Erythroblast (primary cell): ENCODE measurements at places on chromosomes 1 and 21.

- DNase-seq = no peak
Observed at GRCh38 chr1:201584471-201585092, 45.7 kb downstream of the NAV1 start.

GRCh38 chr1:27379564-27380122 is 3.5 kb downstream of the CD164L2 start:
- no peak for DNase-seq

- DNase-seq = no peak
Observed at GRCh38 chr1:228836427-228836826, 101.1 kb downstream of the RHOU start.

GRCh38 chr1:31799196-31799894 is 16.5 kb downstream of the SPOCD1 start:
- no peak for DNase-seq

- DNase-seq = no peak
Observed at GRCh38 chr1:69425871-69426270, 141.9 kb upstream of the LRRC7 start.

DNA sequence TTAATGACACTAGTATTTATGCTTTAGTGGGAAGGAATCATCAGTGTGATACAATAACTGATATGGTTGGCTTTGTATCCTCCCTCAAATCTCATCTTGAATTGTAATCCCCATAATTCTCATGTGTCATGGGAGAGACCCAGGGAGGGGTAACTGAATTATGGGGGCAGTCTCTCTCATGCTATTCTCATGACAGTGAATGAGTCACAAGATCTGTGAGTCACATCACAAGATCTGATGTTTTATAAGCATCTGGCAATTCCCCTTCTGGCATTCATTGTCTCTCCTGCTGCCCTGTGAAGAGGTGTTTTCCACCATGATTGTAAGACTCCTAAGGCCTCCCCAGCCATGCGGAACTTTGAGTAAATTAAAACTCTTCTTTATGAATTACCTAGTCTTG is 1760.3 kb downstream of the NCAM2 start:
- DNase-seq = no peak

GRCh38 chr1:234315091-234315541 is 58.1 kb upstream of the COA6 start:
- no peak for DNase-seq

GRCh38 chr1:198179556-198179981 is 22.8 kb downstream of the NEK7 start:
- DNase-seq = no peak

- peak; percentile 11 for DNase-seq
Observed at GRCh38 chr1:104072915-104073371, 323.2 kb downstream of the AMY1C start.

- peak; percentile 52 for DNase-seq
Observed at GRCh38 chr1:203117611-203118575, 9.6 kb upstream of the ADORA1 start.

DNA sequence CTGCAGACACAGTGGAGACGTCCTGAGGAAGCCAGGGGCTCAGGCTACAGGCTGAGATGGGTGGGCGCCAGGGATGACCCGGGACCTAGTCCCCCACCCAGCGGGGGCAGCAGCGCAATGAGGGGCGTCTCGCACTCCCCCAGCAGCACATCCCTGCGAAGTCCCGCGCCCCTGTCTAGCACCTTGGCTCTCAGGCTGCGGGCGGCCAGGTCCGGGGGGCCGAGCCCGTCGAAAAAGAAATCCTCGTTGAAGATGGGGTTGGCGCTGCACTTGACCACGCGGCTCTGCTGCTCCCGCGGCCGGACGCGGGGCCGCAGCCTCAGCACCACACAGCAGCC is 1.8 kb downstream of the C2CD4D start:
- DNase-seq = no peak

GRCh38 chr1:64135462-64136223 is 67.8 kb upstream of the UBE2U start:
- DNase-seq = no peak

GRCh38 chr1:84348759-84349158 is 47.3 kb downstream of the SAMD13 start:
- DNase-seq = no peak

- DNase-seq = no peak
Observed at GRCh38 chr1:231272173-231272572, 31.2 kb downstream of the GNPAT start.

- DNase-seq = no peak
Observed at GRCh38 chr1:28155628-28156027, 20.9 kb downstream of the PTAFR start.

- DNase-seq = peak; percentile 19
Observed at GRCh38 chr21:33855190-33855589, 60.4 kb downstream of the ATP5PO start.

GRCh38 chr1:210758761-210759160 is 375.2 kb downstream of the KCNH1 start:
- no peak for DNase-seq

GRCh38 chr21:45994759-45995685 is 13.5 kb downstream of the COL6A1 start:
- DNase-seq = no peak

- DNase-seq = no peak
Observed at GRCh38 chr21:35244514-35244913, 195.4 kb upstream of the RUNX1 start.

DNA sequence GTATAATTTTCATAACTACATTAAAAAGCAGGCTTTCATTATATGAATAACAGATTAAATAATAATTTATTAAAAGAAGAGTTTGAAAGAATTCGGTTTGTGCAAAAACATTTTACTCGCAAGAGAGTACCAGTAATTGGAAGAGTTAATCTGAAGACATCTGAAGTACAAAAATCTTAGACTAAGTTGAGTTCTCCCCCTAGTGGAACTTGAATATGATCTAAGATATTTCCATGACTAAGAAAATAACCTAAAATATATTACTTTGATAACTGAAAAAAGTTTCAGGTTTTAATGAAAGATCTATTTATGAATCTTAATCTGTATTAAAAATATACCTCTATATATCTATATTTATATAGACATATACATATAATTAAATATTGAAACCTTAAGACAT is 112.5 kb upstream of the GFI1 start:
- peak; percentile 22 for DNase-seq

GRCh38 chr1:12069623-12070244 is 6.6 kb downstream of the TNFRSF8 start:
- DNase-seq = no peak

- DNase-seq = no peak
Observed at GRCh38 chr1:26890467-26890796, 349 bp upstream of the GPN2 start.

DNA sequence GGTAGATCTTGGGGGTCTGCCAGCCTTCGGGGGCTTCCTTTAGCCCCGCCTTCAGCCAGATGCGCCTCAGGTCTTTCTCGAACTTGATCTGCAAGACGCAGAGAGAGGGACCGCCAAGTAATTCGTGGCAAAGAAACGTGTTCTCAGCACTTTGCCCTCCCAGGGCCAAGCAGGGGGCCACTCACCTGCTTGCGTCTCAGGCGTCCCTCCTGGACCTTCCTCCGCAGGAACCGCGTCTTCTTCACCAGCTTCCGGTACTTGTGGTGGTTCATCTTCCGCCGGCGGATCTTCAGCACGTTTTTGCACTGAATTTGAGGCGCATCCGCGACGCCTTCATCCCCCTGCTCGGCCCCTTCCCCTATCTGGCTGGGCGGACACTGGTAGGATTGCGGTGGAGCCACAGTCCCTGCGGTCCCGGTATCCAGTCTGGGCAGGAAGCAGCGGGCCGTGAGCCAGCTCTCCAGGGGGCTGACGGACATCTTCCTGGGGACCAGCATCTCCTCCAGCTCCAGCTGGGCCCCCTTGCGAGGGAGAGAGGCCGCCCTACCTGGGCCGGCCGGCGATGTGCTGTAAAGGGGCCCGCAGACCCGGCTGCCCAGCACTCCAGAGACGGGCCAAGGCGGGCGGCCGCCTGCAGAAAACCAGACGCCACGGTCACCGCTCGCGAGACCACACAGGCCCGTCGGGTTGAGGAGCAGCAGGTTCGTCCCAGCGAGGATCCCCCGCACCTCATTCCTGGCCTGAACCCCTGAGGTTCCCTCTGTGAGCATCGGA is 1.0 kb downstream of the AURKAIP1 start:
- DNase-seq = peak; percentile 42

DNA sequence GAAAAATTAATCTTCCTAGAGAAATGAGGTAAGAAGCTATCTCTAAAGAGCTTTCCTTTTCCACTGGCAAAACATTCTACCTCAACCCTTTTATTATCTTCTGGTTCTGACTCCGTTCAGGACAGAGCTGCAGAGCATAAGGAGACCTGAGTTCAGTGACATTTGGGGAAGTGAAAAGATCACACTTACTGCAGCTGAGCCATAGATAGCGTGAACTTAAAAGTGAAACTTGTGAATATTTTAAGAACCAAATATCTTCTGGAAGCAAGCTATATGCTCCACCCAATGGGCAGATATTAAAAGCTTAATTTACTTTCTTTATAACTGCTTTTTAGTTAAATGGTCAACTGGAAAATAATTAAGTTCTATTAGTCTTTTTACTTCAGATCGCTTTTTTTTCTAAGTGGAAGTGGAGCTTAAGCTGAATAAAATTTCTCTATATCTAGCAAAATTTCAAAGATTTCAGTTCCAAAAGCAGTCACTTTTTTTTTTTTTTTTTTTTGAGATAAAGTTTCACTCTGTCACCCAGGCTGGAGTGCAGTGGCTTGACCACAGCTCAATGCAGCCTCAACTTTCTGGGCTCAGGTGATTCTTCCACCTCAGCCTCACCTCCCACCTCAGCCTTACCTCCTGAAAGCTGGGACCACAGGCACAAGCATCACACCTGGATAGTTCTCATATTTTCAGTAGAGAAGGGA is 11.9 kb downstream of the PTPN22 start:
- peak; percentile 25 for DNase-seq

- DNase-seq = no peak
Observed at GRCh38 chr1:85654066-85654782, 54.0 kb downstream of the ZNHIT6 start.

GRCh38 chr1:169694304-169695075 is 16.9 kb downstream of the SELL start:
- DNase-seq = no peak

DNA sequence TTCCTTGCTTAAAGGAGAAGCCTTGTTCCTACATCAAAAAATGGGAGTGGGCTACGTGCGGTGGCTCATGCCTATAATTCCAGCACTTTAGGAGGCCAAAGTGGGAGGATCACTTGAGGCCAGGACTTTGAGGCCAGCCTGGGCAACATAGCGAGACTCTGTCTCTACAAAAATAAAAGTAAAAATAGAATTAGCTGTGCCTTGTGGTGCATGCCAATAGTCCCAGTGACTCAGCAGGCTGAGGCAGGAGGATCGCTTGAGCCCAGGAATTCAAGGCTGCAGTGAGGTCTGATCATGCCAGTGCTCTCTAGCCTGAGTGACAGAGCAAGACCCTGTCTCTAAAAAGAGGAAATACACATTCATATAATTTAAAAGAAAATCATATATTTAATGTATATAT is 127.1 kb downstream of the C1orf21 start:
- no peak for DNase-seq

- DNase-seq = no peak
Observed at GRCh38 chr1:208430220-208430619, 186.0 kb upstream of the PLXNA2 start.

- DNase-seq = no peak
Observed at GRCh38 chr21:33268737-33269441, 2.7 kb downstream of the IL10RB start.

DNA sequence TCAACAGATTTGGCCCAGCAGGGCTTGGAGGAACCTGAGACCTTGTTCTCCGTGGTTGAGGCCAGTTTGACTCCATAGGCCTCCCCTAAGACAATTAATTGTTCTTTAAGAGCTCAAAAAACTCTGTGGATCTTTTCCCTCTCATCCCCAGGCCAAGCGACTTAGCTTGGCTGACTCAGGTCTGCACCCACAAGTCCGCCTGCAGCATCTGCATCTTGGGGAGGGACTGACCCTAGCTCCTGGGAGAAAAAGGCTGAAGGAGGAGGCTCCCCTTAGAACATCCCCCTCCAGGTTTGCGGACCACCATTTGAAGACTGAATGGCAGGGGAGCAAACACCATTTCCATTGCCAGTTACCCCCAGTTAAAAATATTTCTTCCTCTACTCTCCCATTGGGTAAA is 1.5 kb upstream of the HES2 start:
- no peak for DNase-seq

DNA sequence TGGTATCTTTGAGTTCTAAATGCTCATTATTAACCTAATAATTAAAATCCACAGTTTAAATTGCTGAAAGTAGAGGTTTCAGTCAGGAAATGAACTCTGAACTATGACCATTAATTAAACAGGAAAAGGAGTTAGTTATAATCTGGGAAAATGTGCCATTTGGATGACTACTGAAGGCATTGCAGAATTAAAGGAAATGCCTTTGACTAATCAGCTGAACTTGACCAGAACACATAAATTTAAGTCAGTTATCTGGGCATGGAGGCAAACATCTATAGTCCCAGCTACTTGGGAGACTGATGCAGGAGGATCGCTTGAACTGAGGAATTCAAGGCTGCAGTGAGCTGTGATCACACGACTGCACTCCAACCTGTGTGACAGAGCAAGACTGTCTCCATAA is 31.9 kb downstream of the SLC44A5 start:
- DNase-seq = no peak

DNA sequence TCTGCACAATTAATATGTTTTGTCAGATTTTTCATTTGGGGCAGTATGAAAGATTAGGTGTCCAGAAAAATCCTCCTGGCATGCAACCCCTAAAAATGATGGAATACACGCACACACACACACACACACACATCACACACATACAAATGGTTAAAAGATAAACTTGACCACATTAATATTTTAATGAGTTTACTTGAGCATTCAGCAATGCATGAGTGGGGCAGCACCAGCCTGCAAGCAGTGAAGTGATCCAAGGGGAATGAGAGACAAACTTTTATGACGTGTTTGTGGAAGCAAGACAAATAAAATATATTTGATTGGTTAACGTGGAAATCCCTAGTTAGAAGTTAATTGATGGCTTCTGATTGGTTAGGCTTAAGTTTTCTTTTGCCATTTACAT is 29.1 kb upstream of the SOAT1 start:
- DNase-seq = no peak

DNA sequence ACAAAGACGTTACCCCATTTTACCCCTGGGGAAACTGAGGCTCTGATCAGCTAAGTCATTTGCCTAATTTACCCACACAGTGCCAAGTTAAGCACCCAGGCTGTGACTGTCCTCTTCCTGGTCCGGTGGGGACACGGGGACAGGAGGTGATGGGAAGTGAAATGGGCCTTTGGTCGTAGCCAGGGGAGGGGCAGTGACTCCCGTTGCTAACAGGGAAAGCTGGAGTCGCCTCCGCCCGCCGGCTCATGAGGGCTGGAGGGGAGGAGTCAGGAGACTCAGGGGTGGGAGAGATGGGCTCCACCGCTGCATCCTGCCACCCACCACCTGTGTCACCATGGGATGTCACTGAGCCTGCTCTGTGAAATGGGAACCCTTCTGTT is 139.3 kb downstream of the PGBD5 start:
- DNase-seq = no peak

- DNase-seq = no peak
Observed at GRCh38 chr1:180631194-180631765, 542 bp upstream of the XPR1 start.

GRCh38 chr1:229254910-229255541 is 15.9 kb upstream of the RAB4A start:
- no peak for DNase-seq
